ENCODE measurements at places on chromosomes 1 and 21.

DNA sequence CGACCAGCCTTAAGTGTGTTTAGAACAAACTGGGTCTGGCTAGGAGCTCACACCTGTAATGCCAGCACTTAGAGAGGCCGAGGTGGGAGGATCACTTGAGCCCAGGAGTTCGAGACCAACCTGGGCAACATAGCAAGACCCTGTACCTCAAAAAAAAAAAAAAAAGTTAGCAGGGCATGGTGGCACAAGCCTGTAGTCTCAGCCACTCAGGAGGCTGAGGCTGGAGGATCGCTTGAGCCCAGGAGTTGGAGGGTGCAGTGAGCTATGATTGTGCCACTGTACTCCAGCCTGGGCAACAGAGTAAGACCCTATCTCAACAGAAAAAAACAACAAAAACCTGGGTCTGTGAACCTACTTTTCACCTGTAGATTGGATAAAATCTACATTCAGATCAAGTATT is 54.6 kb downstream of the PIK3CD start:
- DNase-seq: no peak

- no peak for DNase-seq
These were observed 137.7 kb downstream of the COL11A1 start for GRCh38 chr1:102970496-102971078.

- DNase-seq: no peak
These were observed 38.5 kb downstream of the AGPAT3 start for GRCh38 chr21:43903451-43904091.

DNA sequence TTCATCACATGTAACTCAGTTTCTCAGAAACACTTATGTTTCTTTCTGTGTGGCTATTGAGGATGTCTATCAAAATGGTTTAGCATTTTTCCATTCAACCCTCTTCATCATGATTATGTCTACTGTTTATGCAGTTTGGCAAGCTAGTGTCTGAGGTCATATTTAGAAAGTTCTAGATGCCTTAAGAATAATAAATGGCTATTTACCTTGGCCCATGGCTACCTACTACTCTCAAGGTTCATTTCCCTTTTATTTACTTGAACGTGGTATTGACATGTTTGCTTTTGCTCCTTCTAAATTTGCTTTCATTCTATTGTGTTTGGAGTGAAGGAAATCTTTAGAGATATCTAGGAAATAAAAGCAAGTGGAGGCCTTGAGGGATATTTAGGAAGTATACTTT is 193.7 kb upstream of the OLFM3 start:
- no peak for DNase-seq

DNA sequence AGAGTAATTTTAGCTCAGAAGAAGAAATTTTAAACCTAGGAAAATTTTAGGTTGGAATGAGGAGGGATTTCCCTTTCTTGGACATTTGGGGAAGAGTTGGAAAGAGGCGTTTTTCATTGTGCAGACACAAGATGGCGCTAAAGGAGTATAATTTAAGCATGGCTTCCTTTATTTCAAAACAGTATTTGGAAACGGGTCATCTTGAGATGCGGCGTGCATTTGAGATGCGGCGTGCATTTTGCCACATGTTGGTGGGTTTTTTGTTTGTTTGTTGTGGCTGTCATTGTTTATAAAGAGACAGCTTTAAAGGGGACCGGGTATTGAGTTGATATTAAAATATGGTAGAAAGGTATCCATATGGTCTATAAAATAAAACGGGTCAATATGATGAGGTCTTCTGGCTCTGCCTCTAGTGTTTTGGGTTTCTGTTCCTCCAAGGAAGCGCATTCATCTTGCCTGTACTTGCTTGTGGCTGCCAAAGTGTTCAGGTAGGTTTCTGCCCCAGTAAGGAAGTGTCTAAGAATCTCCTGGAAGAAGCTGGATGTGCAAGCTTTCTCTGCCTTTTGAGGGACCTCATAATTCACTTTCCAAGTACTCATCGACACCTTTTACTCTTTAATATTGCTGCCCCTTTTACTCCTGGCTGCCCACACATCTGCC is 210.3 kb downstream of the SLC35F3 start:
- no peak for DNase-seq

- DNase-seq: peak; percentile 72
These were observed 66.6 kb downstream of the BCAR3 start for GRCh38 chr1:93614986-93615581.

- DNase-seq: no peak
These were observed 79.9 kb upstream of the GPR52 start for GRCh38 chr1:174367892-174368291.

DNA sequence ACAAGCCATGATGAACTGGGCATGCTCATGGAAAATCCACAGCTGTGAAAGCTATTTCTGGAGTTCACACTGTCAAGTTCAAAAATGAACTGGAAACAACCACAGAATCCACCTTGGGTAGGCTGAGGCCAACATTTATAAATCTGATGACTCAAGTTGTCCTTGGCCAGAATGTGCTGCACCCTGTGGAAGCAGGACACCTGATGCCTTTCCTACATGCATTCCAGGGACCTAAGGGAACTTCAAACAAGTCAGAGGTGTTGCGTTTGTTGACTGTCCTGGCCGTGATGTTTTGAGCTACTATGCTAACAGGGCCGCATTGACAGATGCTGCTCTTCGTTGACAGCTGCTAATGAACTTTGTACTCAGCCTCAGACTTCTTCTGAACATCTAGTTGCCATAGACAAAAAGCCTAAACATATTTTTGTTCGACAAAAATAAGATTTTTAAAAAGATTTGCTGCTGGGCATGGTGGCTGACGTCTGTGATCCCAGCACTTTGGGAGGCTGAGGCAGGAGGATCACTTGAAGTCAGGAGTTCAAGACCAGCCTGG is 127.9 kb upstream of the SLC45A1 start:
- DNase-seq: no peak

DNA sequence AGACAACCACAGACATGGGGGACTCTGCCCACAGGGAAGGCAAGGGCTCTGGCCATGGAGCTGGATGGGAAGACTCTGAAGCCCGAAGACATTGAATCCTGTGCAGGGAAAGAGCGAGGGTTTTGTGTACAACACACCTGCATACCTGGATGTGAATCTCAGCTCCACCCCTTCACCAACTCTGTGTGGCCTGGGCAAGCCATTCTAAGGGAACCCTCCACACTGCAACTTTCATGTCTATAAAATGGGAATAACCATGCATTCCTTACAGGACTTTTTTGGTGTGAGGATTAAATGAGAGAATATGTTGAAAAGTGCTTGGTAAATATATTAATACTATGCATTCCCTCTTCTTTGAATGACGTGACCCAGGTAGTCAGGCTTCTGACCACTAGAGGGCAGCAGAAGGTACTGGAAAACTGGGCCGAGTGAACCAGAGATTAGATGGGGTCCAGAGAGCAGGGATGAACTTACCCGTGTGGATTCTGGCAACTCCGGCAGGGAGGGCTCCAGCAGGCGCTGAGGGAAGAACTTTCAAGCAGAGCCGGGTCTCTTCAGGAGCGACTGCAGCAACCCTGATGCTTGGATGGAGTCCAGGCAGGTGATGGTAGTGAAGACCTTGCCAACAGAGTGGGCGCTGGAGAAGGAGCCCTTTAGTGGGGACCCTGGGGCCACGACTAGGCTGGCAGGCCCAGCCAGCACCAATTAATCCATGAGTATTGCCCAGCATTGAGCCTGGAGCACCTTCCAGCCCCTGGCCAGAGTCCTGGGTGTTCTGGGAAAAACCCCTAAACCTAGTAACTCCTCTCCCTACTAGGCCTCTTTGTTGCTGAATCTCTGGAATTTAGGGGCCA is 834 bp upstream of the ELF3 start:
- peak; percentile 64 for DNase-seq

DNA sequence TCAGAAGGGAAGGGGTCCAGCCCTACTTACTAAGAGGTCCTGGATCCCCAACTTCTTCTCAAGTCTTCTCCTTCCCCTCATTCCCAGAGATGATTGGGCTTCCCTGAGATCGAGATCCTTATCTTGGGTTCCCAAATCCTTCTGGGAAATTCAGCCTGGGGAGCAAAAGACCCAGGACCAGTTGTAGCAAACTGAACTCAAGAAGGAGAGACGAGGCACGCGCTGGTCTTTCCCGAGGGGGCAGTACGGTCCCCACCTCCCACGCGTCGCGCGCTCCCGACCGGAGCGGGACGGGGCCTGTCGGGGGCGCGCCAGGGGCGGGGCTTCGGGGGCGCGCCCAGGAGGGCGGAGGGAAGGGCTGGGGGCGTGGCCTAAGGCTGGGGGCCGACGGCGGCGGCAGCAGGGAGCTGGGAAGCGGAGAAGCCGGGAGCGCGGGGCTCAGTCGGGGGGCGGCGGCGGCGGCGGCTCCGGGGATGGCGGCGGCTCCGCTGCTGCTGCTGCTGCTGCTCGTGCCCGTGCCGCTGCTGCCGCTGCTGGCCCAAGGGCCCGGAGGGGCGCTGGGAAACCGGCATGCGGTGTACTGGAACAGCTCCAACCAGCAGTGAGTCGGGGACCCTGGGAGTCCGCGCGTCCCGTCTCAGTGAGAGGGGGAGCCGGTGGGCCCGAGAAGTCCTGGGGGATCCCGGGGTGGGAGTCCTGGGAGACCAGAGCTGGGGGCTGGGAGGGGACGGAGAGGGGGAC is at the start of gene EFNA3:
TSS of gene EFNA3 (plus strand) at position 369 of the 741 bp plus-strand sequence. CDS start at position 474, 105 bp downstream.
- peak; percentile 83 for DNase-seq

DNA sequence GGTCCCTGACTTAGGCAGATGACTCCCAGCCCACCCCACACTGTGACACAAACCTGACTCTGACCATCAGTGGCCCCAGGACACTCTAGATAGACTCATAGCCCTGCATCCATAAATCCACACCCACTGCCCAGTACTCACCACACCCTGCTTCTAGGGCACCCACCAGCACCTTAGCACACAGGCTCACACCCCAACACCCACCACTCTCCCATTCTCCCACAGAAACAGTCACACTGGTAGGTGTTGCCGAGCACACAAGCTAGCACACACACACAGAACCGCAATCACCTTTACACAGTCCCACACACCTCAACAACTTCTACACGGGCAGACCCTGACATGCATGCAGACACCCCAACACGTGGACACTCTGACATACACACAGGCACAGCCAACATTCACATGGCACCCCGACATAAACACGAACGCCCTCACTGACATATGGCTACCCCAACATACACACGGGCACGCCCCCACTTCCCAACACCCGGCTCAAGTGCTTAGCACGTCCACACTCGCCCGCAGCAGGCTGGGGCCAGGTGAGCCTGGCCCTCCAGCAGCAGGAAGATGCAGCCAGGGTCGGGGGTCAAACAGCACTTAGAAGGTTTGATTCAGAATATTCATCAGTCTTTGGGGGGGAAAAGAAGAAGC is 105.5 kb upstream of the TARDBP start:
- no peak for DNase-seq

DNA sequence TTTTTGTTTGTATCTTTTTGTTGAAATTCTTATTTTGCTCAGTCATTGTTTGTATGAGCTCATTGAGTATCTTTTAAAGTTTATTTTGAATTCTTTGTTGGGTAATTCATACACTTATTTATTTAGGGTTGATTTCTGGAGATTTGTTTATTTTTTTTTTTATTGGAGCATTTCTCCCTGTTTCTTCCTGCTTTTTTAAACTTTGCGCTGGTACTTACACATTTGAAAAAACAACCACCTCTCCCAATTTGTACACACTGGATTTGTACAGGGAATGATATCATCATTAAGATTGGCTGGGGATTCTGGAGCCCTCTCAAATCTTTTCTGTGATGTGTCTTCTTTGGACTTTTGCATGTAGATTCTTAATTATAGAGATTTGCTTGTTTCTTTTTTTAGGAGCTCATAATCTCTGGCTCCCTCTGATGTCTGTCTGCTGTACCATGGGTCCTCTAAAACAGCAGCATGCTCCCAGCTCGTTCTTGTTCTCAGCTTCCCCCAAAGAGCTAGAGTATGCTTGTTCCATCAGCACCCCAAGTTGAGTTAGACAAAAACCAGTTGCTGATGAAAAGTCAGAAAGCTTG is 310.7 kb downstream of the DUSP10 start:
- no peak for DNase-seq

DNA sequence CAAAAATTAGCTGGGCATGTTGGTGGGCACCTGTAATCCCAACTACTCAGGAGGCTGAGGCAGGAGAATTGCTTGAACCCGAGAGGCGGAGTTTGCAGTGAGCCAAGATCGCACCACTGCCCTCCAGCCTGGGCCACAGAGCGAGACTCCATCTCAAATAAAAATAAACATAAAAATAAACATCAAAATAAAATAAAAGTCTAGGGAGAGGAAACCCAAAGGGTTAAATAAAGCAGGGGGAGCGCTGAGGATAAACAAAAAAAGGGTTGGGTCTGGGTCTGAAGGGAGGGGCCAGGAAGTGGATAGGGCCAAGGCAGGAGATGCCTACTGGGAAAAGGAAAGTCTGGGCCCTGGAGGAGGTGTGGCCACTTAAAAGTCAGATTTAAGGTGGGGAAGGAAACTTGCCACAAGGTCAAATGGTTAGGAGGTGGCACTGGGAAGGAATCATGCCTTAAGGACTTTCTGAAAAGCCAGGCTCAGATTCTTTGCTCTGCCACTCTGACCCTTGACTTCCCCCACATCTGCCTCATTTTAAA is 150.0 kb downstream of the ADSS2 start:
- no peak for DNase-seq

- no peak for DNase-seq
These were observed 3.5 kb upstream of the C1orf52 start for GRCh38 chr1:85262985-85263384.

GRCh38 chr1:226558036-226558650 is 9.6 kb downstream of the STUM start:
- DNase-seq: no peak

- no peak for DNase-seq
These were observed 430.8 kb downstream of the PLPP3 start for GRCh38 chr1:56148326-56149193.

DNA sequence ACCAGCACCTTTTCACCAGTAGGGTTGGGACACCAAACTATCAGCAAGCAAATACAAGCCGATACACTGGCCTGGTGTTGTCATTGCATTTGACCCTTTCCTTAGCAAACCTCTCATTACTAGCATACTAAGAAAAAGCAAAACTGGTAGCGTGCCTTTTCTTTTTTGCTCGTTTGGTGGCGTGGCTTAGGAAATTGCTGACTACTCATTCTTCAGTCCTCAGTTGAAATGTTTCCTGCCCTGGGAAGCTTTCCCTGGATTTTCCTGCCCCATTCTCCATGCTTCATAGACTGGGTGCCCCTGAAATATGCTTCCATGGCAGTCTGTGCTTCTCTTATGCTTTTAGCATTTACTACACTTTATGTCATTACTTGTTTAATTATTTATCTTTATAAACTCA is 42.0 kb downstream of the MTR start:
- no peak for DNase-seq

GRCh38 chr1:221719987-221720386 is 21.9 kb downstream of the DUSP10 start:
- no peak for DNase-seq
